ENCODE measurements at places on chromosomes 5 and 9.

GRCh38 chr9:137478962-137479861 lies 20.1 kb upstream of the NSMF start:
- no peak for DNase-seq

DNA sequence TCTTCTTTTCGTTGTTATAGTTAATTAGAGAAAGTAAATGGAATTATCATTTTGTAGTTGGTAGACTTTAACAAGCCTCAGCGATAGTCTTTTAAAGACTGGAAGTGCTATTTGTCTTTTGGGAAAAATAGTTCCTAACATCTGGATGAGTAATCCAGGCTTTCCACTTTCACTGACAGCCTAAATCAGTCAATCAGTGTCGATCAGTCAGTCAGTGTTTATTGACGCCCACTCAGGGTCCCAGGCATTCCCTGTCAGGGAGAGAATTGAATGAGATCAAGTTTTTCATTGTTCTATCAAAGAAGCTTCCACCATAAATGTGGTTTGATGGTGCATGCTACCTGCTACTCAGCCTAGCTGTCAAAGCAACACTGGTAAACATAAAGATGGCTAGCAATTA lies 2.6 kb downstream of the ABL1 start:
- DNase-seq, result no peak

GRCh38 chr9:38215465-38215864 lies 146.4 kb upstream of the SHB start:
- DNase-seq, result no peak

DNA sequence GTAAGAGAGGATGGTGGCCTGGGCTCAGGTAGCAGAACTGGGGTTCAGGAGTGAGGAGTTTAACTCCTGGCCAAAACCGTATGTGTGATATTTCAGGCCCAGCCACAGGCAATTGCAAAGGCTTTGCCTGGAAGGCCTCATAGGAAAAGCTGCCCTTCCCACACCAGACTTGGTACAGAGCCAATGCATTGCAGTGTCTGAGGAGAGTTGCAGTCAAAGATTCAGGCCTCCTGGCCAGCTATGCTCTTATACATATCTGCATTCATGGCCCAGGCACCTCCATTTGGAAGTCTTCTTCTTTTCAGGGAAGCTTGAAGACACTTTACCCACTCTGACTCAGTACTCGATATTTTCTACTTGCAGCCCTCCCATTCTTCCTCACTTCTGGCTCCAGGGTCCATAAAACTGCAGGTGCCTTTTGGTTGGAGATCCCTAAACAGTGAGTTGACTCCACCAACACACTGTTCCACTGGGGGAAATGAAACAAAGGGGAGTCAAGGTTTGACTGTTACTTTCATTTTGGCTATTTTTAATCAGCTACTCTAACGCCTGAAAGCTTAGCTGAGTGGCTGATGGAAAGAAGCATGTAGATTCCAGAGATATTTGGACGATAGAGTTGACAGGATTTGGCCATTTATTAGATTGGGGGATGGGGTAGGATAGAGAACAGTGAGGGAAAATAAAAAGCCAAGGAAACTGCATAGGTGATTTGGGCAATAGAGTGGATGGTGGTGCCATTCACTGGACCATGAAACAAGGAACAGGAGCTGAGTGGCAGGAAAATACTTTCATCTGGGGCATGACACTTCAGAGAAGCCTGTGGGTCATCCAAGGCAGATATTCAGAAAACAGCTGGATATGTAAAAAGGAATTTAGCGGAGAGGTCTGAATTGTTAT lies 30.6 kb upstream of the IL33 start:
- DNase-seq, result no peak

GRCh38 chr5:94983861-94984535 lies 300.9 kb downstream of the MCTP1 start:
- DNase-seq, result no peak

- DNase-seq, result no peak
Observed at GRCh38 chr9:7095058-7095457, 337.3 kb downstream of the KDM4C start.

- DNase-seq, result no peak
Observed at GRCh38 chr9:110179734-110180133, 28.2 kb downstream of the C9orf152 start.

DNA sequence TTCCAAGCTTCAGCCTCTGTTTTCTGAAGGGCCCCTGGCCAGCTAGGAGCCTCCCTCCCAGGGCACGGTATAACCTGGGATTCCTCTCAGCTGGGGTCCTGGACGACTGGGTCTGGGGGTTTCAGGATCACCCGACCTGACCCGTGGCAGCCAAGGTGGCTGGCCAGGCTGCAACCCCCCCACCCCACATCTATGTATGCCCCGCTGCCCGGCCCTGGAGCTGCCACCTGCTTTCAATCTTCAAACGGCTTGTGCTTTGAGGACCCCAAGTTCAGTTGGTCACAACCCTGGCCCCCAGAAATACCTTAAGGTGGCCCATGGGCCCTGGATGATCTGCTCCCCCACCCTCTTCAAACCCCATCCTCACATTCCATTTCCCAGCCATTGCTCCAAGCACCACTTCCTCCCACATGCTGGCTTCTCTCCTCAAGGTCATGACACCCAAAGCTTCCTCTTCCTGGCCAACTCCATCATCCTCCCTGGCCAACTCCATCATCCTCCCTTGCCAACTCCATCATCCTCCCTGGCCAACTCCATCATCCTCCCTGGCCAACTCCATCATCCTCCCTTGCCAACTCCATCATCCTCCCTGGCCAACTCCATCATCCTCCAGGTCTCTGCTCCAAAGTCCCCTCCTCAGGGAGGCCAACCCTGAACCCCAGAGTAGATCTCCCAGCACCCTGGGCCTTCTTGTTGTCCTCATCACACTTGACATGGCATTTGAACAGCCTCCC lies 17.2 kb upstream of the TTLL11 start:
- DNase-seq, result no peak

- DNase-seq, result no peak
Observed at GRCh38 chr9:130728721-130729120, 35.1 kb downstream of the EXOSC2 start.

- DNase-seq, result no peak
Observed at GRCh38 chr5:91049800-91050199, 333.3 kb downstream of the ARRDC3 start.

DNA sequence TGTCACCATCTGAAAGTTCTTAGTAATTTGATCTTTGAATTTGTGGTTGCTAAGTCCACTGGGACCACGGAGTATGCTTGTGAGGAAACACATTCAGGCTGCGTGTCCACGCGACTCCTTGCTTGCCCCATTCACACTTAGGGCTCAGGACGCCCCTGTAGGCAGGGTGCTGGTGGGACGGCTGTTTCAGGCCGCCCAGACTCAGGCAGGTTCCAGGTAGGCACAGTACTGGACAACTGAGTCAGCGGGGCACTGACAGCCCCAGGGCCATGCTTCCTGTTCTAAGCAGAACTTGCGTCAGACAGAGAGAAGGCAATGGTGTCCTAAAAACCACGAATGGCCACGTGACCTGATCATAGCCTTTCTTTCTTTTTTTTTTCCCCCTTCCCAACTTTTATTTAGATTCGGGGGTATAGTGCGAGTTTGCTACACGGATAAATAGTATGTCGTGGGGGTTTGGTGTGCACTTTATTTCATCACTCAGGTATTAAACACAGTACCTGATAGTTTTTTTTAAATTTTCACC lies 7.7 kb upstream of the RASGEF1C start:
- DNase-seq, result no peak

GRCh38 chr9:107793541-107793940 lies 304.0 kb upstream of the KLF4 start:
- DNase-seq, result no peak

- DNase-seq, result no peak
Observed at GRCh38 chr5:73957397-73958001, 331.5 kb downstream of the ARHGEF28 start.

GRCh38 chr5:67432606-67433005 lies 236.0 kb upstream of the CD180 start:
- no peak for DNase-seq

DNA sequence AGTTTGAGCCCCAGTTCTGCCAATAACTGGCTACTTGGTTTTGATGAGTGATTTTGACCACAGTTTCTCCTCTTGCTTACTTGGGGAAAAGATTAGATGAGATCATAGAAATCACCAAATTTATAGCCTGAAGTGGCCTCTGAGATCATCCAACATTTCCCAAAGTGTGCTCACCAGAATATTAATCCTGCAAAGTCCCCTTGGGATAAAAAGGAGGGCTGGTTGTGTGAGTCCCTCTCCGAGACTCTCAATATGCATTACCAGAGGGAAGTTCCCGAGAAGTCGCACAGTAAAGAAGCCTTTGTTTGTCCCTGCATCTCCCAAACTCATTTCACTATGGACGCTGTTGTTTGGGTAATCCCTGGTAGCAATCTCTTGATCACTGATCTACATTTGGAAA lies 88.4 kb upstream of the ADRA1B start:
- DNase-seq, result no peak

- no peak for DNase-seq
Observed at GRCh38 chr5:150252489-150252888, 37.1 kb downstream of the CAMK2A start.

DNA sequence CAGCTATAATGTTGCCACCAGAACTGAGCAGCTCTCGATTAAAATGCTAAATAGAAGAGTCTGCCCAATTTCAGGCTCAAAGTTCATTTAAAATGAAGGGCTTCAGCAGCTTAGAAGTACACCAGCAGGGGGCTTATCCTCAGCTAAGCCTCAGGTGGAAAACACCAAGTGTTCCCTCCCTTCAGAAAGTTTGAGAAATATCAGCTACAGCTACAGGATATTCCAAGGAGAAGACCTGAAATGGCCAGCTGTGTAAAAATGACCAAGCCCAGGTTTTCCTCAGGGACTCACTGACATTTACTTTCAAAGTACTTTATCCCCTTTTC lies 395.4 kb downstream of the DTWD2 start:
- no peak for DNase-seq

- DNase-seq, result no peak
Observed at GRCh38 chr9:6960777-6961176, 203.0 kb downstream of the KDM4C start.

GRCh38 chr9:4862506-4863250 lies 69.9 kb downstream of the RCL1 start:
- no peak for DNase-seq

DNA sequence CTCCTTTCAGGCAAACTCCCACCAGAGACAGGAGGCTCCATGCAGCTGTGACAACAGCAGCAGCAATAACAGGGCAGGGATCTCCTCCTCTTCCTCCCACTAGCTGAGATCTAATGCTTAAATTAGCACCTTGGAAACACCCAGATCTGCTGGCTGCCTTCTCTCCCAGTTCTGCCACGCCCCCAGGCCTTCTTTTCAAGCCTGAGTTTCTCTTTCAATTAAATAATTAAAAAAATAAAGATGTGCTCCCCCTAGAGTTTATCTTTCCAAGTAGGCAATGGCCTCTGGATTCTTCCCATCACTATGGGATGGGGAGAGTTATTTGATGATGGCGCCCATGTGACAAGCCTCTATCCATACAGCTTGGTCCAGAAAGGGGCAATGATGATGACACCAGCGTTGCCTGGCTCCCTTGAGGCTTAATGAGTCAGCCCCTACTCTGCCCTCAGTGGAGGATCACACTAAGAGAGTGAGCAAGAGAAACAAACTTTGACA lies 3.8 kb downstream of the FAM219A start:
- no peak for DNase-seq

- no peak for DNase-seq
Observed at GRCh38 chr9:83384214-83384613, 154.0 kb downstream of the FRMD3 start.

GRCh38 chr9:91220021-91220420 lies 141.7 kb downstream of the AUH start:
- no peak for DNase-seq

GRCh38 chr5:72436796-72437471 lies 70.3 kb downstream of the ZNF366 start:
- no peak for DNase-seq

DNA sequence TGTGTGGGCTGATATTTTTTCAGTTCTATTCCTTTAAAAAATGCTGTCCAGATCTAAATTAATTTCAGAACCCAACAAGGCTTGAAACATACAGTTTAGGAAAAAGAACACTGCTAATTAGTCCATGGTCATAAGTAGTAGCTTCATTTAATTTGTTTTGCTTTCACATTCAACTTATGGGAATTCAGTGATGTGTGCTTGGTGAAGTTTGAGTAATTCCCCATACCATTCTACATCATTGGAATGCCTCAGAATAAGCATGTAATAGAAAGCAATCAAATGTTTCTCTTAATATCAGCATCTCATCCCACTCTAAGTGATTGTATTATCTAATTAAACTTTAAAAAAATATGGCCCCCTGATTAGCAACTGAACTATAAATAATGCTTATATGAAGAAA lies 2.7 kb downstream of the CNTLN start:
- no peak for DNase-seq

DNA sequence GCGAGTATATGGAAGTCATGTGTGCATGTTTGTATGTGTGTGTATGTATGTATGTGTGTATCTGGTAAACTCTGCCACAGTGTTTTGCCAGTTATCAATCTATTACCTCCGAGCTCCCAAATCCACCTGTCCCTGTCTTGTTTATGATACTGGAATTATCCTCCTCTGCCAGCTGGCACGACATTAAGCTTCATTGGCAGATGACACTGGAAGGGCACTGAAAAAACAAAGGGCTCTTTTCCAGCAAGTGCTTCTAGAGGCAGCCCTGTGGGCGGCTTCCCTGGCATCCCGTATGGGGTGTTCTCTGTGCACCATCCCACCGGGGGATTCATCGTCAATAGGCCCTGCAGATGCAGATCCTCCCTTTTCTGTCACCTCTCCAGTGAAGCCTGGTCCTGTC lies 221.5 kb downstream of the MSX2 start:
- no peak for DNase-seq

GRCh38 chr9:124500796-124501611 lies 6.2 kb downstream of the NR5A1 start:
- DNase-seq, result no peak

DNA sequence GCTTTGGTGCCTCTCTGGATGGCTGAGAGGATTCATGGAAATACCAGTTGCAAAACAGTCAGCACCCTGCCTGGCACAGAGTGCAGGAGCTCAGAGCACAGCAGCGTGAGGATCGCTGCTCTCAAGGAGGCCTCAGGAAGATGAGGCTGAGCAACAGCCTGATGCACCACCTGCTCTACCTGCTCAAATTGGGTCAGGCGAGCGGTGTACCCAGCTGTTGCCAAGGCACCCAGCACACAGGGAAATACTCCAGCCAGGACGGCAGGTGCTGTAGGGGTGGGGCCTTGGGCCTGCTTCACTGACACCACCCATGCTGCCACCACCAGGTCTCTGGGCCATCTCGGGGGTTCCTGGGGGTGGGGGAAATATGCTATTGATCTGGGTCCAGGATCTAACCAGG lies 4.3 kb downstream of the EEIG1 start:
- DNase-seq, result no peak

GRCh38 chr5:161089569-161089968 lies 237.6 kb upstream of the ATP10B start:
- no peak for DNase-seq

DNA sequence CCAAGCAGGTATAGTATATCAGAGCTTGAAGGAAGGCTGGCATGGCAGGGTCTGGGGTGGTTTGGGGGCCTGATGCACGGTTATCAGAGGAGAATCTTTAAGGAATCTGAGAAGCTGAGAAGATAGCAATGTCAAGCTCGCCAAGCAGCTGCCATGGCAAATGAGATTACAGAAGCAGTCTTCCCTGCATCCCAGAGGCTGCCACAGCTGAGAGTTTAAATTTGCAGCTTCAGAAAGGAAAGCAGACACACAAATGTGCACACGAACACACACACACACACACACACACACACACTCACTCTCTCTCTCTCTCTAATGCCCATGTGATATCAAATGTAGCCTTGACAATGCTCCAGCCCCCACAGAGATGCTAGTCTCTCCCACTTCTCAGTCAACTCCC lies 79.0 kb upstream of the TNC start:
- DNase-seq, result no peak

All from stimulated activated CD4-positive, alpha-beta T cell treated with anti-CD3 and anti-CD28 coated beads, Interleukin-4, amount 100 ng/mL, for 4 hours (primary cell).